ENCODE measurements at places on chromosomes 3 and 15.

GRCh38 chr15:72809329-72809728, 25.8 kb upstream of the ADPGK start:
- DNase-seq, result no peak

DNA sequence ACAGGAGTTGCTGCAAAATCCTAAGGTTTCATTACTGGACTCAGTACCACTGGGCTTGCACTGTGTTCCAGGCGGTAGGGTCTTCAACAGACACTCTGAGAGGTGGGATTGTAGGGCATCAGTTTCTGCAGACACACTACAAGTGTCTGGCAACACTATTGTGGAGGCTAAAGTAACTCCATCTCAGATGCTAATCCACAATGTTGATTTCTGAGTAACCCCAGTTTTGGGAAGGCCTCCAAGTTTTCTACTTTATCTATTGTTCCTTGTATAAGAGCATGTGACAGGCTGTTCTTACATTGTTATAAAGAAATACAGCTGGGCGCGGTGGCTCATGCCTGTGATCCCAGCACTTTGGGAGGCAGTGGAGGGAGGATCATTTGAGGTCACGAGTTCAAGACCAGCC, 2.5 kb upstream of the ABHD5 start:
- no peak for DNase-seq

- no peak for DNase-seq
Observed at GRCh38 chr3:113676261-113676660, 20.2 kb downstream of the USF3 start.

GRCh38 chr3:53739966-53740365, 106.3 kb downstream of the CHDH start:
- DNase-seq, result no peak

All from G401 (cell line).